SW 1271 (cell line): ENCODE measurements at places on chromosomes 16 and 17.

- no peak for DNase-seq
These were observed 79.7 kb upstream of the NOL11 start for GRCh38 chr17:67637901-67638641.

DNA sequence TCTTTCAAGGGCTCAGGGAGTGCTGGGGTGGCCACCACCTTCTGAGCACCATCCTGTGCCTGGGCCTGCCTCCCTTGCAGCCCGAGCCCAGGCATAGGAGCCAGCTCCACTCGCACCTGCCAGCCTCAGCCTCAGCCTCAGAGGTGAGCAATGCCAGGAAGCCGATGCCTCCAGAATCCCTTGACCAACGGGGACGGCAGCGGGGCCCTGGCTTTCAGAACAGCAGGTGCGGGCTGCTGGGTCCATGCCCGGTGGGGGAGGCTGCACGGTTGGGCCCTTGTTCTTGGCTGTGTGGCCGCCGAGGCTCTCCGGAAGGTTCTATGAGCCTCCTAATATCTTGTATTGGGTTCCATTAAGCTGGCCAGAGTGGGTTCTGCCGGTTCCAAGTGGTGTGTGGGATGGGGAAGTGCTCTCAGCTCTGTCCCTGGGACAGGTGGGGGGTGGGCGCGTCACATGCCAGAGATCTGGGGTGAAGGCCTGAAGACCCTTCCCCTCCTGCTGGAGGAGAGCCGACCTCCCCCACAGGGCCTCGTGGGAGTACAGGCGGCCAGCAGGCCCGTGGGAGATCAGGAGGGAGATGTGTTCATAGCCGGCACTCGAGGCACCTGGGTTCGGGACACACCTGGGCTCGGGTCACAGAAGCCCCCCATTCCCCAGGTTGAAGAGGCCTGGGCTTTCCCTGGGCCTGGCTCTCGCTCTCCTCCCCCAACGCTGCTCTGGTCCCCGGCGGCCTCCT, 27.0 kb downstream of the NPTX1 start:
- no peak for DNase-seq

GRCh38 chr17:81334987-81335772, 40.1 kb upstream of the SLC38A10 start:
- DNase-seq = no peak

DNA sequence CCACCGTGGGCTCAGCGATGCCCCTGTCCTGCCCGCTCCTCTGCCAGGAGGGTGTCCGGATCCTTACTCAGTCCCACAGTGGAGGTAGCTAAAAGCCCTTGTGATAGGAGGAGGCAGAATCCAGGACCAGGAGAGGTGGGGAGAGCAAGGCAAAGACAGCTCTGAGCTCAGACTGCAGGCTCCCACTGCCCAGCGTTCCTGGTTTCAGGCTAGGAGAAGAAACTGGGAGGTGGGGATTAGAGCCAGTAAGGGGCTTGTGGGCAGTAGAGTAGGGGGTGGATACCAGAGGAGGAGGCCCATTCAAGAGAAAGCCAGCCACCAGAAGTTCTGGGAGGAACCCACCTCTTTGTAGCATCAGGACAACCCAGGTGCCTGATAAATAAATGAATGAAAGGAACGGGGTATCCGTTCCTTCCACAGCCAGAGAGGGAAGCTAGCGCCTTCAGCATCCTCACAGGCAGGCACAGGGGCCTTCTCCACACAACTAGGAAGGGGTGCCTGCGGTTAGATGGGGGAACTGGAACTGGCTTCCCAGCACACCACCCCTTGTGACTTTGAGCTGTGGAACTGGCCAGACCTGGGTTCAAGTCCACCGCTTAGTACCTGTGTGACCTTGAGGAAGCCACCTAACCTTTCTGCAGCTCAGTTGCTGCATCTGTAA, 2.3 kb downstream of the IL21R start:
- DNase-seq = no peak

- DNase-seq = no peak
These were observed 10.6 kb downstream of the KSR1 start for GRCh38 chr17:27466743-27467375.

GRCh38 chr17:602436-602835, 112.2 kb downstream of the VPS53 start:
- DNase-seq = no peak
